Renal cortical epithelial cell (primary cell): ENCODE measurements at places on chromosomes 5 and 9. TPM values are rescaled to one million over a fixed set of nuclear protein-coding genes. Genes with fewer than 3 reads are reported as not detected.
A peak's percentile ranks its signal among the peaks of the same experiment; 100 is the strongest.

Gene SHISAL2B
- total RNA-seq = 0.20 TPM in 1 of 2 replicates, not detected in the other

Gene CSF1R
- not detected in 2 replicates for total RNA-seq

Gene ERGIC1
- total RNA-seq = 143 and 240 TPM in 2 replicates

GRCh38 chr5:154199263-154199662 is 8.7 kb downstream of the GALNT10 start:
- DNase-seq = no peak

DNA sequence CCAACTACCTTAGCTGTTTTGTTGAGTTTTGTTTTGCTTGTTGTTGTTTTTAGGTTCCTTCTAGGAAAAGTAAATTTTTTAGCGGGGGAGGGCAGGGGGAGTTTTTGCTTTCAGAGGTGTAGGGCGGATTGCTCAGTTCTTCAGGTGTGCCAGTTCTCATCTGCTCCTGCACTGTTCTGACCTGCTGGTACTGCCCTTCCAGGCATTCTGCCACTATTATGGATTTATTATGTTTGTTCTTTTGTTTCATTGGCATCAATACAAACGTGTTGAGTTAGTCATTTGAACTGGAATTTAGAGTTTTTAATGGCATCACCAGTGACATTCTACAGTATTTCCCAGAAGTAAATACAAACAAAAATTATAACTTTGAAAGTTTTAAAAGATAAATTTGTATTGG is 26.0 kb downstream of the ERCC6L2 start:
- peak; percentile 9 for DNase-seq
